ENCODE measurements at places on chromosomes 2 and 18.

GRCh38 chr2:129609224-129609623 is 370.2 kb upstream of the RAB6C start:
- DNase-seq, result no peak

- DNase-seq, result no peak
Measured at GRCh38 chr2:218855305-218856166, 4.1 kb upstream of the WNT6 start.

DNA sequence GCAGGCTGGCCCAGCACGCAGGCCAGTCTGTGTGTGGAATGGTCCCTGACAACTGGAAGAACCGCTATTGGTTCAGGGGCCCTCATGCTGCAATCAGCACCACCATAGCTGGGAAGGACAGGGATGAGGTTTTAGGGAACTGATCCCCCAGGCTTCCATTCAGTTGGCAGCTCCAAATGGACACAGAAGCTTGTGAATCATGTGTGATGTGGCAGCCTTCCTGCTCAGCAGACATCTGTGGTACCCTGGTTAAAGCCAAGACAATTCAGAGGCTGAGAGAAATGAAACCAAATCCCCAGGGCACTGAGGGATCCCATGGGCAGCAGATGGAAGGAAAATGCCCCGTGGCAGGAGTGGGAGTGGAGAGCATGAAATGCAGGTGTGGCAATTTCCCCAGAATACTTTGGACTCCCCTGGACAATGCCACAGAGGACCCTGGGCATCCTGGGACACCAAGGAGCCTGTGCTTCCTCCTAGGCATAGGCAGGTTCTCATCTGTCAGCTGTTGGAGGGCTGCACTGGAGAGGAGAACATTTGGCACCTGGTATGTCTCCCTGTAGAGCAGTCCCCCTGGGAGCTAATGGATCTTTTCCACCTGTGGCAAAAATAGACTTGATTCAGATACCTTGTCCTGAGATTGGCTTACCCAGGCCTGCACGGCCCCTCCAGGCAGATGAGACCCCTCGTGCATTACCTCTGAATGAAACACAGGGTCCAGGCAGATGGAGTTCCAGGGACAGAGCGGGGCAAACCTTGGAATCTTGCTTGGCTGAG is 162.2 kb upstream of the BCL2L11 start:
- no peak for DNase-seq

GRCh38 chr18:55997151-55997561 is 409.2 kb upstream of the TCF4 start:
- DNase-seq, result no peak

- no peak for DNase-seq
Measured at GRCh38 chr2:68124321-68124720, 33.4 kb upstream of the PNO1 start.

DNA sequence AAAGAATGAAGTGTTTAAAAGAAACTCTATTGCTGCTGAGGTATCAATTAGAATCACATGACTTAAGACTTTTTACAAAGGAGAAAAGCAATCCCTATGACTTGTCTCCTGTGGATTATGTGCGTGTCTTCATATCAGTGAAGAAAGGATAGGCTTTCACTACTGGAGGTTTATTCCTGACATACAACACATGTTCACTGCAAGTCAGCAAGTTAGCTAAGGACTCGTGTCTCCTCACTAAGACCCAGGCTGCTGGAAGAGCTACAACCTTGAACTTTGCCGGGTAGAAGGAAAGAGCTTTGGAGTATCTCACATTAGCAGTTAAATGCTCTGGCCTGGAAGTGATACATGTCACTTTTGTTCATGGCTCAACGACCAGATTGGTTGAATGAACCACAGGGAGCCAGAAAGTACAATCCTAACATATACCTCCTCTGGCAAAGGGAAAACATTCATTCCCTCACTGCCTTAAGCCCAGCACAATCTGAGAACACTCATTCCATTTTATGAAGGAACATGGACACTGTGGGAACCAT is 215.3 kb downstream of the RNF152 start:
- DNase-seq, result no peak
